ENCODE measurements at places on chromosomes 2 and 18.

DNA sequence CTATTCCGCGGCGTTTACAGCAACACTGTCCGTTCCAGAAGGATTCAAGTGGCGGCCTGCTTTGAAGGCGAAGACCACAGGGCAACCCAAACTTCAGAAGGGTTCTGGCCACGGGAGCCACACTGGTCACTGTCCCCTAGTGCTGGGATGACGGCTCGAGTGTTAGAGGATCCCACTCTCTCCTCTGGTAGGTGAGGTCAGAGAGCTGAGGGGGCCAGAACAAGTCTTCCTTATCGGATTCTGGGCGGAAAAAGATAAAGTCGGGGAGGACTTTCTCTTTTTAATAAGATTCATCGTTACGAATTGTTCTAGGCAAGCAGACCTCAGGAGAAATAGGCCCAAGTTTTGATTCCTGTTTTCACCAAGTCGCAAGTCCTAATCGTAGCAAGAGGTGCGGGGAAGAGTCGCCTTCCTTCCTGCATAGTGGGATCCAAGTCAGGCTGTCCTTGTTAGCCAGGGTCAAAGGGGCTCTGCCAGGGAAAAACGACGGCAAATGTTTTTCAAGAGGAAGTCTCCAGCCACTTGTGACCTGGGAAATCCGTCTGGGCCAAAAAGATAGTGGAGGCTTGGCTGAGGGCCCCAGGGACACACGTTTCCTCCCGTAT is 864 bp upstream of the MYL12A start:
- peak; percentile 88 for DNase-seq

- peak; percentile 56 for DNase-seq
These were observed 54.6 kb upstream of the GPR17 start for GRCh38 chr2:127591221-127591923.

- no peak for DNase-seq
These were observed 398.9 kb downstream of the RND3 start for GRCh38 chr2:150088538-150088937.

DNA sequence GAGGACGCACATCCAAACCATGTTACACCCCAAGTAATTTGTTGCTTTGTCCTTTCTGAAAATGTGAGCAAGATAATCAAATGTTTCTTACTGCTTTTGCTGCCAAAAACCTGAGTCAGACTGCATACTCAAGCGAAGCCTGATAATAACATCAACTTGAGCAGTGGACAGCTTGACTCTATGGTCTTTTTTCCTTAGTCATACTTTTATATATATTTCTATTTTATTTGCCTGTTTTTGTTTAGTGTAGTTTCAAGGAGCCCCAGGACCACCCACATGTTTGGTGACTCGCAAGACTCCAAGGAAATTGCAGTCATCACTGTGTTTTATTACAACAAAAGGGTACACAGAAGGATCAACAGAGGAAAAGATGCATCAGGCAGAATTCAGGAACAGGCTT is 688.4 kb upstream of the PIK3C3 start:
- no peak for DNase-seq

GRCh38 chr2:42223855-42224268 is 54.7 kb downstream of the EML4 start:
- DNase-seq: no peak

DNA sequence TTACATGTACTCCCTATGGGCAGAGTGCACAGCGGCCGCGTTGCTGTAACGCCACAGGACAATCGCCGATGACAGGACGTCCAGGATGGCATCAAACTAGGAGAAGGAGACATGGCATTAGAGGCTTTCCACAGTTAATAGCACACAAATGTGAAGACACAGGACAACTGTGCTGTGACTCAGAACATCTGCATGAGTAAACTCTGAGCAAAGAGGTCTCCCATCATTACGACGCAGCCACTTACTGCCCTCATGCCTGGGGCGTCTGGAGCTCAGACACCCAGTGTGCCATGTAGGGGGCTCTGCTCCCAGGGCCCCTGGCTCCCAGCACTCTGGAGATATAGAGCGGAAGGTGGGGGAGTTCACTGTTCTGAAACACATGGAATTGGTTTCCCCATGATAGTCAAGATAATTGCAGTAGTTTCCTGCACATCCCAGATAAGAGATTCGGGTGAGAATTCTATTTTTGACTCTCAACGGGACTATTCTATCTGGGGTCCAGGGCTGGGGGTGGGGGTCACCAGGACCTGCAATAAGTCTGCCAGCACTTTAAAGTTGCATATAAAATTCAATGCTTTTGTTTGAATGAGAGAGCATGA is 168.1 kb downstream of the TMEM163 start:
- peak; percentile 2 for DNase-seq

- DNase-seq: peak; percentile 36
These were observed 40.7 kb downstream of the PCBP1 start for GRCh38 chr2:70128005-70128404.
